ENCODE measurements at places on chromosomes 11 and 22.

GRCh38 chr22:41382098-41382578 is 396 bp downstream of the TEF start:
- DNase-seq = peak; percentile 45

- no peak for DNase-seq
These were observed 128.2 kb downstream of the SGSM3 start for GRCh38 chr22:40498420-40499208.

DNA sequence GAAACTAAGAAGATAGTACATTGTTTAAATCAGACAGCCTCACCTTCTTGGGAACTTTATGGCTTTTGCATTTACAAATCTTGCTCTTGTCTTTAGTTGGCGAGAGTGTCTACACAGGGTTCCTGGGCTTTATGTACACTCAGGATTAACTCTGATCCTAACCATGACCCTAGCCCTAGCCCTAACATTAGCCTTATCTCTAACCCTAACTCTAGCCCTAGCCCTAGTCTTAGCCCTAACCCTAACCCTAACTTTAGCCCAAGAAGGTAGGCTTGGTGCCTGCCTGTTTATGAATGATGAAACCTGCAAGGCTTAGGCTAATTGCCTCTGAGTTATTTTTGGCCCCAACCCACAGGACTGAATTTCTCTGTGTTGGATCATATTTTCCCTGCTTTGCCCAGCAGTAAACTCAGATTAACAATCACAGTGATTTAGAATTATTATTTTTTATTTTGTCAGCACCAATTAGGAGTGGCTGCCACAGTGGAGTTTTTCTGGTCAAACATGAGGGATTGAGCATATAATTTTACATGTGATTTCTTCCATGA is 44.1 kb upstream of the OR9Q1 start:
- DNase-seq = no peak

- no peak for DNase-seq
These were observed 414.3 kb downstream of the TBC1D22A start for GRCh38 chr22:47176573-47177333.

DNA sequence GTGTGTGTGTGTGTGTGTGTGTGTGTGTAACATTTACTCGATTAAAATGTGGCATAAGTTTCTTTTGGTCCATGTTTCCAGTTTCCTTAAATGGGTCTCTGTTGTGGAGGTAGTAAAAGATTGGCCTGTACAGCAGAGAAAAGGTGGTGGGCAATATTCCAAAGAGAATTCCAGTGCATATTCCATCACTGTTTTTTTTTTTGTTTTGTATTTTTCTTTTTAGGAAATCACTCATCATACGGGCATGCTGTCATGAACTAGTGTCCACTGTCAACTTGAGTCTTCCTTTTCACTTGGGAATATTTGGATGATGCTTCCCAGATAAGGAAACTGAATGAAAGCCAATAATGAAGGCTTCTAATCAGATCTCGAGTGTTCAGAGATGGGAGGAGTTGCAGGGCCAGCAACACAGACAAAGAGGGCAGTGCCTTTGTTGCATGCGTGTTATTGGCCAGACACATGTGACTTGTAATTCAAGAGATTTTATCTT is 95.2 kb upstream of the PDGFD start:
- no peak for DNase-seq

- no peak for DNase-seq
These were observed 195.0 kb downstream of the IGLL1 start for GRCh38 chr22:23384923-23385677.

GRCh38 chr22:40782521-40782920 is 36.6 kb downstream of the SLC25A17 start:
- DNase-seq = no peak

DNA sequence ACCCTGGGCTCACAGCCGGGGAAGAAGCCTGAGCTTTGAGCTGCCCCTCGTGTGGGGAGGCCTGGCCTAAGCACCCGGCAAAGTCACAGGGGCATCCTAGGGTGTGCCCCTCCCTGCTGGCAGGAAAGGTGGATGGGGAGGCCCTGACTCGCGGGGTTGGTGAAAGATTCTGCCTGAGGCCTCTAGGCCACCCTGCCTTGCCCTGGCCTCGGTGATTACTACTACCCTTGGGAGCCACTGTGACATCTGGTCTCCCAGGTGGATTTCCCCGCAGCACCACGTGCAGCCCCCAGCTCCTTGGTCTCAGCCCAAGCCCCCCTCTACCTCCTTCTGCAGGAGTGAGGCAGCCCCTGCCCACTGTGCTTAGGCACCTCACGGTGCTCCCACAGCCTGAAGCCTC is 23.9 kb downstream of the GNAZ start:
- no peak for DNase-seq

- DNase-seq = peak; percentile 20
These were observed 414 bp downstream of the JOSD1 start for GRCh38 chr22:38700270-38700788.

- no peak for DNase-seq
These were observed 1.8 kb upstream of the PDE3B start for GRCh38 chr11:14641801-14642200.

DNA sequence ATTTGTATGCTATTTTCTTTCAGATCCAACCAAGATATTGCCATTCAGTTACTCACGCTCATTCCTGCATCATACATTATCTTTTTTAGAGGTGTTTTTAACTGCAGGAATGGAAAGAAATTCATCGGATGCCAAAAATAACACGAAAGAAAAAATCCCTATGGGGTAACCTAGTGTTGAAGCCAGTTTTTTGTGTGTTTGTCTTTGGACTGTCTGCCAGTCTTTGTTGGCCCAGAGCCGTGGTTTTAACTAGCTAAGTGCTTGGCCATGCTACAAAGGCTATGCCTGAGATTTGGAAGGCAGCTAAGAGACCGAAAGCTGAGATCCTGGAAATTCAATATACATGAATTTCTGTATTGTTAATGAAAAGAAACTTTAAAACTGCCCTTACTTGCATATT is 309.8 kb upstream of the CNTN5 start:
- no peak for DNase-seq

DNA sequence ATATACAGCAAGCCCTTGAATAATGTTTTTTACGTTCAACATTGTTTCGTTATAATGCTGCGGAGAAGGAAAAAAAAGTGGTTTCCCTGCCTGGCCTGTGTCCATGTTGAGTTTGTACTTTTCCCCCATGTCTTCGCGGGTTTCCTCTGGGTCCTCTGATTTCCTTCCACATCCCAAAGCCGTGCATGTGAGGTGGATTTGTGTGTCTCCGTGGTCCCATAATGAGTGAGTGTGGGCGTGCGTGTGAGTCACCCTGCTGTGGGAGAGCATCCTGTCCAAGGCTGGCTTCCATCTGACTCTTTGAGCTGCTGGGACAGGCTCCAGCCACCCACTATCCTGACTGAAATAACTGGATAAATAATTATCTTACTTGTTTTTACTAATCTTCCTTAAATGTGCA is 29.6 kb upstream of the SNX19 start:
- no peak for DNase-seq

DNA sequence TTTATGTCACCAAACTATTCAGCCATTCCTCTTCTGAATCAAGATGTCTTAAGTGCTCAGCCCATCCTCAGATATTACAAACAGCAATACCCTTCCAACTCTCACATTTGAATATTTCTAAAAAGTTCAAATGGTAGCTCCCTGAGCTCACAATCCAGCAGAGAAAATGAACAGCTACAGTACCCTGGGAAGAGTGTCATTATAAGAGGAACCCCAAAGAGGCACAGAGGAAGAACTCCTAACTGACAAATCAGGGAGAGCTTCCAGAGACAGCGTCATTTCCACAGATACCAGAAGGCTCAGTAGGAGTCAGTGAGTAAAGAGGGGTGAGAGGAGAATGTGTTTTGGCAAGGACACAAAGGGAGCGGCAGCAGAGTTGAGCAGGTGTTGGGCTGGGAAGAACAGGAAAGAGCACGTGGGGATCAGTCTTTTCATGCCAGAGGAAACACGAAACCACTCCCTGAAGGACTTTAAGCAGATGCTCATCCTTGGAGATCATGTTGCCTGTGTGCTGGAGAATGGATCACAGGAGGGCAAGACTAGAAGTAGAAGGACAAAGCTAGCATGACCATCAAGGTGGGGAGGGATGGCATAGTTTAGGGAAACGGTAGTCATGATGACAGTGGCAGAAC is 4.3 kb downstream of the CLTCL1 start:
- DNase-seq = no peak

- DNase-seq = no peak
These were observed 112.7 kb downstream of the SHANK2 start for GRCh38 chr11:71139516-71140205.

DNA sequence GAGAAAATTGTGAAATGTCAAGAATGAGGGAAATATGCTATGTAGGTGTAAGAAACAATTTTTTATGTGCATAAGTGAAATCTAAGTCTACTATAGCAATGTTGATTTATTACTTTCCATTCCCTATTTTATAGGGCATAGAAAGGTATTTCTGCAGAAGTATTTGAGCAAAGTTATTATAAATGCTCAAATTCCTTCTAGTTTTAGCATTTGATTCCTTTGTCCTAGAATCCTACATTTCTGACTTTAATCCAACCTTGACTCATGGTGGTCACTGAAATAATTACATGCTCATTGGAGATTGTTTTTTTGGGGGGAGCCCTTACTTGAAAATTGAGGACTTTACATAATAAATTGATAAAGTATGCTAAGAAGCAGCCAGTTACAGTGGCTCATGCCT is 716.6 kb upstream of the LUZP2 start:
- no peak for DNase-seq

DNA sequence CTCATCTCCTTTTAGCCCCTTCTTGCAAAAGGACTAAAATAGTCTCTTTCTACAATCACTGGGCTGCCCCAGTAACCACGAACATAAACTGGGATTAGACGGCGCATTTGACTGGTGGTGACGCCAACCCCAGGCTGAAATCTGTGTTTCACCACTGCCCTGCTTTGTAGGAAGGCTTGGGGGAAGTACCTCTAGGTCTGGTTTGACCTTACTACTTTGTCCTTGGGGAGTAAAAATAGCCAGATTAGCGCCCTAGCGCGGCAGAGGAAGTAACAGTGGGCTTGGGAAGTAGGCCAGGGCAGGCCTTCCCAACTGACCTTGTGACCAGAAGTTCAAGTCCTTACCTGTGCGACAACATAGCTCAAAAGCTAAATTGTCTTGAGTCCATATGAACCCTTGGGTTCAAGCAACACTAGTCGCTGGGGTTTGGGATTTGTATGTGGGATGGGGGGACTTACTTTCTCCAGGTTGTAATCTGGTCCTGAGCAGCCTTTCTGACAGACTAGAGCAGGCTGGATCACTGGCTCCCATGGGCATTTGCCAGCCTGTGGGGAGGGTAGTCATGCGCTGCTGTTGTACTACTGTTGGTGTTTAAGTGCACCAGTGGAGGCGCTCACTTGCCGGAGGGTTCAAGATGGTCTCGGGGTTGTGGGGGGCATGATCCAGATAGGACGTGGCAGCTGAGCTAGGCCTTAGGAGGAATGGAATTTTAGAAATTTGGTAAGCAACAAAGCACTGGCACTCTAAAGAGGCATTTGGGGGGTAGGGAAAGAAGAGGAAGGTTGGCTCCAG is 953 bp upstream of the PACS1 start:
- DNase-seq = no peak

- DNase-seq = no peak
These were observed 130.4 kb downstream of the HIPK3 start for GRCh38 chr11:33387581-33387980.

DNA sequence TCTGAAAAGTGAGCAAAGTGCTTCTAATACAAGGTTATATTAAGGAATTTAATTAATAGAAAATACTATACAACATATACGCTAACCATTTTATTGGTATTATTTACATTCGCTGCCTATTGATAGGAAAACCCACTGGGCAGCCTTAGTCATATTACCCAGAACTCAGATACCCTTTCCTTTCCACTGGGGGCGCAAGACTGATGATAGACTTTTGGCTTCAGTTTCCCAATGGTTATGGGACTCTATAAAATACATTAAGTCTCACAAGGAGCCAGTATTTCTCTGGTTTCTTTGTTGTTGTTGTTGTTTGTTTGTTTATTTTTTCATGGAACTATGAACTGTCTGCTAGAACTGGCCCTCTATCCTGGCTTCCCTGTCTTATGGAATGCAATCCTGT is 471.1 kb upstream of the KIRREL3 start:
- no peak for DNase-seq

GRCh38 chr11:16217631-16218030 is 138.7 kb downstream of the SOX6 start:
- no peak for DNase-seq

DNA sequence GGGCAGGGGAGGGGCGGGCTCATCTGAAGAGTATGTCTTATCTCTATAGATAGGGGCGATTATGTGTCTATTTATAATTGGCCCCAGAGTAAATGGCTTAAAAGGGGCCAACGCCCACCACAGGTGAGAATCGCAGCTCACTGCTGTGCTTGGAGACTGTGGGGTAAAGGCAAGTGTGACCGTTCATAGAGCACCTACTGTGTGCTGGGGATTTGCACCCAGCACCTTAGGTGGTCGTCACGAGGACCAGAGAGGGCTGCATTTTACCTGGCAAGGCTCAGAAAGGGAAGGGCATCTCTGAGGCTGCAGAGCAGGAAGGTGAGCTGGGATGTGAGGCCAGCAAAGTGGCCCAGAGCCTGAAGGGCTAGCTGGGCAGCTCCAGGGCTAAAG is 13.7 kb upstream of the TCF20 start:
- no peak for DNase-seq

DNA sequence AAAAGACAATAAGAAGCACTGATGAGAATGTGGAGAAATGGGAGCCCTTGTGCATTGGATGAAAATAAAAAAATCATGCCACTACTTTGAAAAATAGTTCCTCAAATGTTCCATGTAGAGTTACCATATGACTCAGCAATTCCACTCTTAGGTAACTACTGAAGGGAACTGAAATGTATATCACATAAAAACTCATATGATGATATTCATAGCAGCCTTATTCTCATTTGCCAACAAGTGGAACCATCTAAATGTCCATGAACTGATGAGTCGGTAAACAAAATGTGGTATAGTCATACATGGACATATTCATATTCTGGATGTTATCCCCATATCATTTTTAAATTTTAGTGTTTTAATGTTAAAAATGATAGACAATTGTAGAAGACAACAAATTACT is 3.5 kb downstream of the KRTAP5-9 start:
- no peak for DNase-seq

DNA sequence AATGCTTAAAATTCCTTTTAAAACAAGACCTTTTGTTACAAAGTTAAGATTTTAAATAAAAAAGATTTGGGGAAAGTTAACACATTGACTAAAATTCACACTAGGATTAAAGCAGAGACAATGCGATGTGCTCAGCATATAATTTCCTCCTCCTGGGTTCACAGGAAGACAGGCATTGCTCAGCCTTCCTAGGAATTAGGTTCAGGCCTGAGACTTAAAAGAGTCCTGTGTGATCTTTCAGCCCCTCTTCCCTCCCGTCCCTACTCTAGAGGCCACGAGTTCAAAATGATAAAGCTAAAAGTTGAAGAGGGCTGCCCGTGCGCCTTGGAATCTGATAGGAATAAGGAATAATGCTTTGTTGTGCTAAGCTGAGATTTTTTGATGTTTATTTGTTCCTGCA is 218.6 kb downstream of the KIRREL3 start:
- DNase-seq = no peak

- DNase-seq = no peak
These were observed 4.2 kb downstream of the ZP1 start for GRCh38 chr11:60871378-60872061.

GRCh38 chr11:130499828-130500227 is 51.4 kb downstream of the ADAMTS15 start:
- DNase-seq = no peak

All from activated T-cell treated with anti-CD3 and anti-CD28 coated beads for 24 hours (primary cell).